Right cardiac atrium (tissue), 5 donors: ENCODE measurements at places on chromosomes 5 and 9. TPM values are rescaled to one million over a fixed set of nuclear protein-coding genes. Genes with fewer than 3 reads are reported as not detected.

DNA sequence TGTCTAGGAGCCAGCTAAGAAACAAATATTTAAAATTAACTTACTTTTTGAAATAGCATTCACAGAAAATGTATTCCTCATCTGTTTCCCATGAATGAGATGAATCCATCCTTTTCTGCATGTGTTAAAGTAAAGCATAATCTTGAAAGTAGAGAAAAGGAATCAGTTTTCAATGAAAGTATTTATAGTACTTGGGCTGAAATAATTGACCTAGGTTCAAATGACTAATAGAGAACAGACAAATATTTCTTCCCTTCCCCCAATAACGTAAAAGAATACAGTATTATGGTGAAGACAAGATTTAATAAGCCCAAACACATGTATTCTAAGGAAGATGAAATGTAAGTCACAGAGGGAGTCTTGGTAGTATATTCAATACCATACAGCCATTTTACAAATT is 403.5 kb downstream of the ZNF608 start:
- DNase-seq = no peak

DNA sequence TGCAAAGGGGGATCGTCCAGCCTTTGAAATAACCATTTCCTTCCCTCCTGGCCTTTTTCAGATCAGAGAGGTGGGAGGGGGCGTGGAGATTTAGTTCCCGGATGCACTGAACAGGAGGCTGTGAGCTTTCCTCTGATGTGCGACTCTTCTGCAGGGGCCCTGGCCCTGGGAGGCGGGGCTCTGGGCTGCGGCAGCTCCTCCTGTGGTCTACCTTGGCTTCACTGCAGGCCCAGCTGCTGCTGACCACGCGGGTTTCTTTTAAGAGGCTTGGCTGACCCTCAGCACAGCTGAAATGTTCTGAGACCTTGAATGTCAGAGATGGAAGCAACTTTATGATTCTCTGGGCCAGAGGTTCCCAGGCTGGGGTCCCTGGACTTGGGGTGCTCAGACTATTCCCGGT is 27.0 kb upstream of the COL15A1 start:
- peak; percentile 86 for DNase-seq

GRCh38 chr5:67033880-67034651 is 162.5 kb downstream of the CD180 start:
- DNase-seq = no peak

DNA sequence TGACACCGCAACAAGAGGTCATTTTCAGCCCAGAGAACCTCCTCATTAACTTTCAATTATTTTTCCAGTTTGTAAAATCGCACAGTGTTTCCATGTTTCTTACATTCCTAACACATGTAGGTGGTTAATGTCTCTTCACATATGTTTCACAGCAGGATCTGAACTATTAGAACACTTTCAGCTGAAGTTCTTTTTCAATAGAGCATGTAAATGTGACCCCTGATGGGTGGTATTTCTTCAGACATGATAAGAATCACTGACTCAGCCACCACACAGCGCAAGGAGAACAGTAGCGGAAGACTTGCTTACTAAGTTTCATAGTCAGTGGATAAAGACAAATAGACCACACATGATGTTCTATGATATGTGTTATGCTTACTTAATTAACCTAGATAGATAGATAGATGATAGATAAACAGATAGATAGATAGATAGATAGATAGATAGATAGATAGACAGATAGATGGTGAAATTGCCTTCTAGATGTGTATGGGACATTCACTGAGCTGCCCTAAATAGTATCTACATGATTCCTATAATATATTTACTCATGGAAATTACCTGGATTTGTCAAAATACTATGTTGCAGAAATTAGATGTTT is 1992.1 kb upstream of the NUDT12 start:
- no peak for DNase-seq

- no peak for DNase-seq
Measured at GRCh38 chr5:38948501-38948900, 102.7 kb downstream of the OSMR start.

- DNase-seq = peak; percentile 89
Measured at GRCh38 chr9:134778841-134779411, 101.7 kb upstream of the FCN2 start.

GRCh38 chr9:95273369-95274022 is 44.0 kb downstream of the FANCC start:
- no peak for DNase-seq

DNA sequence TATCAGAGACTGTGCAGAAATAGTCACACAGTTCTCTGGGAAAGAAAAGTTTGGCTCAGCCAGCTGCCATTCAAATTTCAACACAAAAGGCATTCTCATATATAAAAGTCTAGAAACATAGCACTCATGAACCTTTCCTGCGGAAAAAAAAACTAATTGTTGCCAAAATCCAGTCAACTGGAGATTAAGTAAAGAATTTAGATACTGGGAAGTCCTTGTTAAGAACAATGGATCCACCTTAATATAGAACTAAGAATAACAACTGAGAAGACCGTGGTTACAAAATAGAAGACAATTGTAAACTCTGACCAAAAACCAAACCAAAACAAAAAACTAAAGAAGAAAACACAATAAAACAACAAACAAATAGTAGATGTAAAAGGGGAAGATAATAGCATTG is 238.8 kb upstream of the PCSK5 start:
- DNase-seq = no peak

DNA sequence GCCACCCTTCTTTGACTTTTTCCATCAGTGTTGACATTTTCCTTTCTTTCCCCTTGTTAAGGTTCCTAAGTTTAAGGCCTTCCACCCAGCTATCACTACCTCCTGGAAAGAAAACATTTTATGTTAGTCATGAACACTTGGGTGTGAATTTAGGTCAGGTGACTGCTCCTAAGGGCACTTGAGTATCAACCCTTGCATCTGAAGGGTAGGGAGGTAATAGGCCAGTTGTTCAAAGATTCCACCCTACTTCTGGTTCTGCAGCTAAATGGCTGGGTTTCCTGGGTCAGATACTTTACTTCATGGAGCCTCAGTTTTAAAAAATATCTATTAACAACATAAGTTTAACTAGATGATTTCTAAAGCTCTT is 49.1 kb upstream of the OSMR start:
- no peak for DNase-seq

DNA sequence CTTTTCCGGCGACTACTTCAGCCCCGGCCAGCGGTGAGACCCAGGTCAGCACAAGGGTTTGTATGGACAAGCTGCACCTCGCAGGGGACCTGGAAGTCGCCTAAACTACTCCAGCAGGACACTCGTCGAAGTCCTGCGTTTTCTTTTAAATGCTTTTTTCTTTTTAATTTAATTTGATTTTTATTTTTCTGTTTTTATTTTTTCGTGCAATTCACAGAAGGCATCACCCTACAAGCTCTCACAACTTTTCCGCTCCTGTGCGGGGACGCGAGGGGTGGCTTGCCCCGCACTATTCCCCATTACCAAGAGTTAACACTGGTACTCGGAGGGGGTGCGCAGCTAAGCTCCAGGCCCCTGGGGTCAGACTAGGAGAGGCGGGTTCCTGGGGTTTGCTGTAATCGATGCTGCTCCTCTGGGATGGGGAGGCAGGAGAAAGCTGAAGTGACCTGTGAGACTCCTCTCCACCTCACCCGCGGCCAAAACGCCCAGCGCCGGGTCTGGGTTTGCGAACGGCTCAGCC is 1.3 kb downstream of the EDIL3 start:
- no peak for DNase-seq

Gene PTPRD
- 8.5 TPM for total RNA-seq

Gene UBTD2
- 9.9 TPM for total RNA-seq

Gene NMUR2
- total RNA-seq = not detected
